ENCODE measurements at places on chromosomes 7 and 10. TPM values are rescaled to one million over a fixed set of nuclear protein-coding genes. Genes with fewer than 3 reads are reported as not detected.

DNA sequence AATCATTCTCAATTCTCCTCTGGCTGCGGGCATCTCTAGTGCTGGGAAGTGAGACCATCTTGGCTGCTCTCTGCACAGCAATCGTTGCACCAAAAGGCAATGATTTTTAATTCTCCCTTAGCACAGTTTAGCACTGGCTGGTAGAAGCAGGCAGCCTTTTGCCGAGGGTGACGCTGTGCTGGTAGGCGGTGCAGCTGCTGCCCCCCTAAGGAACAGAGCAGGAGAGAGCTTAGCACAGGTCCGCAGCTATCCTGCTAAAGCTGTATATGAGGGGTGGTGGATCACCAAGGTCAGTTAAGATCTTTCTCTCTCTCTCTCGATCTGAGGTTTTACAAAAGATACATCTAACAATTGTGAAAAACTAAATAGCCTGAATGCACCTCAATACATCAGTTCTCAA lies 390.1 kb downstream of the GATA3 start:
- DNase-seq, result no peak

- peak; percentile 63 for DNase-seq
Observed at GRCh38 chr7:140676306-140676705, 3.6 kb downstream of the ADCK2 start.

The LRGUK gene
- 0.40 TPM for total RNA-seq

GRCh38 chr10:61821153-61821552 lies 80.3 kb upstream of the ARID5B start:
- DNase-seq, result no peak

The JAKMIP3 gene
- total RNA-seq, result 0.27 TPM

The BMPER gene
- total RNA-seq, result 18.0 TPM

DNA sequence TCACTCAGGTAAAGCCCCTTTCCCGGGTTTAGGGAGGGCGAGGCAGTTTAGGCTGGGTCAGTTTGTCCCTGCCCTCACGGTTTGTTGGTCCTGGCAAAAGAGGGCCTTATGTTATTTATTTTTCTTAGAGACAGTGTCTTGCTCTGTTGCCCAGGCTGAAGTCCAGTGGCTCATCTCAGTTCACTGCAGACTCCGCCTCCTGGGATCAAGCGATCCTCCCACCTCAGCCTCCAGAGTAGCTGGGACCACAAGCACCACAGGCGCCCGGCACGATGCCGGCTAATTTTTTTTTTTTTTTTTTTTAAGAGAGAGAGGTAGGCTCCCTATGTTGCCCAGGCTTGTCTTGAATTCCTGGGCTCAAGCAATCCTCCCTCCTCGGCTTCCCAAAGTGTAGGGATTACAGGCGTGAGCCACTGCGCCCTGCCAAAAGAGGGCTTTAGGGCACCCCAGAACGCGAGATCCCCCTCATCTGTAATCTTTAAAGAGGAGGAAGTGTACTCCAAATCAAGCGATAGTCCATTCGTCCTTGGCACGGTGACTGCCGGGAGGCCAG lies 626 bp upstream of the BMS1 start:
- peak; percentile 57 for DNase-seq

- DNase-seq, result no peak
Observed at GRCh38 chr7:9124320-9124719, 690.9 kb downstream of the NXPH1 start.

DNA sequence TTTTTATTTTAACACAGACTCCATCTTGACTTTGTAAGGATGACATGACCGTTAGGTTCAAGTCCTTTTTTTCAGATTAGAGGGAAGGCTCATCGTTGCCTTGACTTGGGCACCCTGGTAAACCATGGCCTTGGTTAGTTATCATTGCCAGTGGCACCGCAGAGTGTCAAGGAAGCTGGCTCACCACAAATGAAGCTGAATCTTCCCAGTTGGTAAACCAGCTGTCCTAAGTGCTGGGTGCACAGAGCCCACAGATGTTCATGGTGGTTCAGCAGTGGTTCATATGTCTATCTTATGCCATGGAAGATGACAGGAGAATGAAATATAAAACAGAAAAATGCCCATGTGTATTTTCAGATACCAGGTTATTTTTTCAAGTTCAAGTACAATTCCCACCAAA lies 273.6 kb downstream of the PLXDC2 start:
- DNase-seq, result no peak

The UPK3B gene
- 5.2 TPM for total RNA-seq
